Airway epithelial cell (primary cell): ENCODE measurements at places on chromosomes 6 and 20. TPM values are rescaled to one million over a fixed set of nuclear protein-coding genes. Genes with fewer than 3 reads are reported as not detected.

TAAR9 gene
- total RNA-seq, result not detected in 2 replicates

PRPH2 gene
- 0.14 TPM in 2 replicates for total RNA-seq

HSPA1B gene
- 172 and 180 TPM in 2 replicates for total RNA-seq

C20orf141 gene
- not detected in 2 replicates for total RNA-seq

SLC17A2 gene
- not detected in 2 replicates for total RNA-seq

SIRPB2 gene
- total RNA-seq, result 0.23 and 0.49 TPM in 2 replicates

LAMA5 gene
- total RNA-seq, result 210 and 243 TPM in 2 replicates

SLC35F1 gene
- total RNA-seq, result not detected in 2 replicates

ATXN1 gene
- 7.4 and 9.8 TPM in 2 replicates for total RNA-seq

LRRN4 gene
- total RNA-seq, result 0.14 TPM in 1 of 2 replicates, not detected in the other

HCRTR2 gene
- not detected in 2 replicates for total RNA-seq

SMPDL3A gene
- 7.5 and 9.1 TPM in 2 replicates for total RNA-seq

CDH26 gene
- total RNA-seq, result 1.2 and 2.0 TPM in 2 replicates

PRL gene
- not detected in 2 replicates for total RNA-seq

PRPF6 gene
- 38.0 and 43.2 TPM in 2 replicates for total RNA-seq

ADGRF4 gene
- 13.7 and 18.3 TPM in 2 replicates for total RNA-seq

TFEB gene
- total RNA-seq, result 11.4 and 14.2 TPM in 2 replicates

MLN gene
- not detected in 2 replicates for total RNA-seq

NRN1 gene
- total RNA-seq, result 0.07 TPM in 1 of 2 replicates, not detected in the other
